Activated T-cell treated with anti-CD3 and anti-CD28 coated beads, Interleukin-2, amount 50 U/mL, for 4 hours (primary cell): ENCODE measurements at places on chromosomes 13 and 19.

DNA sequence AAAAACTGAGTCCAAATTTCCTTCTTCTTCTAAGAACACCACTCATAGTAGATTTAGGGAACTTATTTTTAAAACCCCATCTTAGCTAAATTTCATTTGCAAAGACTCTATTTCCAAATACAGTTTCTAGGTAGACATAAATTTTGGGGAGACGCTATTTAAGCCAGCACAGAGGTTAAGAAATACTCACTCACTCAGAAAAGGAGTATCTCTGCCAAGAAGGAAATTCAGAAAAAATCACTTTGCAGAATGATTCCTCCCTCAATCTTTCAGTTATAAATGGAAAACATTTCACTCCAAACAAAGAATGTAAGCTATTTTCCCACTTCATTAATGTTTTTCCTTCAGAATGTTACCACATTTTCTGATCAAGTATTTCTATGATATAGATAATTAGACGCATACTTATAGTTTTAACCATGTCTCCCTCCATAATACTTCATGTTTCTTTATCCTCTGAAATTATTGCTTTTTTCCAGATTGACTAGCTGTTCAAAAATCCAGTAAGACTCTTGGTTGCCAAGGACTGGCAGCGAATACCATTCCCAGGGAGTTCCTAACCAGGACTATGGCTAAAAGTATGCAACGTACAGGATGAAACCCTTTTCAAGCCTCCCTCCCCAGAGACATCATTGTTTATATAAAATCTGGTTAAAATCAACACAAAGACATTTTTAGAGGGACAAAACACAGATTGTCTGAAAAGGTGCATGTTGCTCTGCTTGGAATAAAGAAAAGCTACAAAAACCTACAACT is 52.5 kb upstream of the RXFP2 start:
- no peak for DNase-seq

- no peak for DNase-seq
Observed at GRCh38 chr13:26601669-26602068, 44.2 kb downstream of the WASF3 start.

DNA sequence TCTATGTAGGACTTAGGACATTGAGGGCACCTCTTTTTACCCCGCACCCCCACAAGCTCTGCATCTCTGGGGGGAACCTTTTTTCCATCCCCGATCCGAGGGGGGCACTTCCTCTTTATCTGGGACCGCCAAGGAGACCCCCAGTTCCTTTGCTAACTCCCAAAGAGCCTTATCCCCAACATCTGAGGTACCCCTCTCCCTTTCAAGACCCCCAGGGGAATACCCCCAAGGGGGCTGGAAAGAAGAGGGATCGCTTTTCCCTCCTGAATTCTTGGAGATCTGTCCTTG is 1.1 kb downstream of the TNFSF9 start:
- no peak for DNase-seq

- no peak for DNase-seq
Observed at GRCh38 chr13:44004878-44005277, 125.2 kb downstream of the LACC1 start.

- no peak for DNase-seq
Observed at GRCh38 chr13:48939728-48940127, 36.0 kb upstream of the FNDC3A start.

GRCh38 chr13:99941086-99941485 is 30.5 kb downstream of the ZIC5 start:
- no peak for DNase-seq

GRCh38 chr19:51123381-51123800 is 1.3 kb upstream of the SIGLEC9 start:
- DNase-seq = peak; percentile 33

GRCh38 chr13:75385708-75386083 is 96.3 kb downstream of the TBC1D4 start:
- DNase-seq = no peak

GRCh38 chr19:5993648-5994358 is 15.9 kb upstream of the RANBP3 start:
- DNase-seq = no peak

GRCh38 chr19:5943623-5944022 is 29.6 kb downstream of the CAPS start:
- no peak for DNase-seq

DNA sequence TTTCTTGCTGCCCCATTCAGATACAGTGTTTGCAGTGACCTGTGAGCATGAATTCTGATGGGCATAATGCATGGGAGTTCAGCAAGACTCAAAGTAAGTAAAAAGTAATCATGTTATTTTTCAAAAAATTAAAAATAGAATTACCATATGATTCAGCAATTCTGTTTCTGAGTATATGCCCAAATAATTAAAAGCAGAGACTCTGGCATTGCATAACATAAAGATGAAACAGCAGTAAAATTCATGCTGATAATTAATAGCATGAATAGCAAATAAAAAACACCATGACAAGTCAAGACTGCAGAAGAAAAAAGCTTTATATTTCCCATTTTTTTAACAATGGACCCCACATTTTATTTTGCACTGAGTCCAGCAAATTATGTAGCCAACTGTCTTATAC is 21.3 kb downstream of the RNF6 start:
- DNase-seq = no peak

GRCh38 chr19:43628646-43629326 is 9.4 kb upstream of the ZNF428 start:
- no peak for DNase-seq

GRCh38 chr19:30864391-30865215 is 484.6 kb downstream of the TSHZ3 start:
- DNase-seq = no peak

DNA sequence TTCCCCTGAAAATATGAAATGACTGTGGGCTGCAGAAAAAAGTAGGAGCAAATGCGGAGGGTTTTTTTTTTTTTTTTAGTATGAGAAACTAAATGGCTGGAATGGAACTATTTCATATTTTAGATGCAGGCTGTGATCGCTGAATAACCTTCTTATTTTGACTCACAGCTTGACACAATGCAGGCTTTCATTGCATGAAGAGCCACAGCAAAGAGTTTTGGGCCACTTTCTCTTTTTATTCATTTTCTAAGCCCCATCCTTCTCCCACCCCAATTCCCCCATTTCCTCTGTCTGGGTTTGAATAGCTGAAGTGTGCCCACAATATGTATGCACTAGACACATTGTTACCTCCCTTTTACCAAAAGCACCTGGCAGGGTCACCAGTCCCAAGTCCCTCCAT is 125.9 kb downstream of the COG6 start:
- no peak for DNase-seq

GRCh38 chr19:2769218-2769617 is 13.9 kb downstream of the SGTA start:
- no peak for DNase-seq

GRCh38 chr13:27533155-27533643 is 82.8 kb upstream of the MTIF3 start:
- DNase-seq = peak; percentile 29

DNA sequence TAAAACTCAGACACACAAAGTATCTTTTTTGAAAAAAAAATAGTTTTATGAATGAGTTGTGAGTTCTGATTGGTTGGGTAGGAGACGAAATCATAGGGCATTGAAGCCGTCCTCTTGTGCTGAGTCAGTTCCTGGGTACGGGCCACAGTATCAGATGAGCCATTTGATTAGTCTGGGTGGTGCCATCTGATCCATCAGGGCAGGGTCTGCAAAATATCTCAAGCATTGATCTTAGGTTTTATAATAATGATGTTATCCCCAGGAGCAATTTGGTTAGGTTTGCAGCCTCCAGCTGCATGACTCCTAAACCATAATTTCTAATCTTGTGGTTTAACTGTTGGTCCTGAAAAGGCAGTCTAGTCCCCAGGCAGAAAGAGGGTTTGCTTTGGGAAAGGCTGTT is 1310.6 kb downstream of the SLITRK1 start:
- DNase-seq = no peak

- DNase-seq = no peak
Observed at GRCh38 chr13:110779022-110779421, 65.5 kb downstream of the ING1 start.

- DNase-seq = no peak
Observed at GRCh38 chr13:44660050-44660449, 83.9 kb upstream of the TSC22D1 start.

GRCh38 chr13:54357284-54357933 is 1328.8 kb downstream of the OLFM4 start:
- DNase-seq = no peak

DNA sequence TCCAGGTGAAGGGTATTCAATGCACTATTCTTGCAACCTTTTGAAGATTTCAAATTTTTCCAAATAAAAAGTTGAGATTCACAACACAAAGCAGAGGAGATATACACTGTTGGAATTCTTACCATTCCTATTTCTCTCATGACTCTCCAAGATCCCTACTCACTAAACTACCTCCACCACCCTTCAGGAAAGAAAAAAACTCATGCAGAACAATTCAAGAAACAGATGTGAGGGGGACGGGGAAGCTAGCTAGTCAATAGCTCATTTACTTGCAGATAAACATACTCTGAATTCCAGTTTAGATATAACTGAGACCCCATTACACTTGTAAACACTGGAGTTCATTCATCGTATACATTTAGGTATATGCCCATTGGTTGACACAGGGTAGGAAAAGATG is 90.0 kb upstream of the SERP2 start:
- no peak for DNase-seq

DNA sequence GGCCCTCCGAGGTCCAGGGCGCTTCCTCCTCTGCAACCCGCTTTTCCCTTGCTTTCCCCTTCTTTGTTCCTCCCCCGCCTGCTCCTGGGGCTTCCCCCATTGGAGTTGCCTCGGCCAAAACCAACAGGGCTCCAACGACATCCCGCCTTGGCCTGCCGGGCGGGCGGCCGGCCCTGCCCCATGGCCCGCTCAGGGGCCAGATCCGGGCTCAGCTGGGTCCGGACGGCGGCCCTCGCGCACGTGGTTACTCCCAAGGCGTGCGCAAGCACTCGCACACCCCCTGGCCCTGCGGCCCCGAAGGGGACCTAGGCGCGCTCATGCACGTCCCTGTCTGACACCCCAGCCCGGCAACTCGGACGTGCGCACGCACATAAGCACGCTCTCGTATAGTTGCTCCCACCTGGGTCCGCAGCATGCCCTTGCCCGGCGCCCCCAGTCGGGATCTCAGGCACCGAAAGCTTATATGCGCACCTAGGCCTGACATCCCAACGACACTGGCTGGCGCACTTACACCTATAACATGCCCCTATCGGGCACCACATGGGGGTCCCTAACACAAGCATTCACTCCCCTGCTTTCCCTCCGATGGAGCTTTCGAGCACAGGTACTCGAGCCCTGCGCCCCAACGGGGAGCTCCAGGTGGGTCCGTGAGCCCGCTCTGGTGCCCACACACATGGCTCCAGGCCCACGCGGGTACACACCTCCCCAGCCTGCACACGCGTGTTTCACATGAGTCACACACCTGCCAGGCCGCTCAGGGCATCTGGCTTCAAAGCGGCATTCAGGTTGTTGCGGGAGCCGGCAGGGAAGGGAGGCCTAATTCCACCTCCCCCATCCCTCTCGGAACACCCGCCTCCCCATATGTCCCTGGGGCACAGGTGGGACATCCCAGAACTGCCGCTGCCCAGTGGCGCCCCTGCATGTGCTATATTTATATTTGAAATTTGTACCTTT is 15.0 kb downstream of the NFIX start:
- DNase-seq = no peak

- no peak for DNase-seq
Observed at GRCh38 chr13:46079770-46080169, 25.1 kb downstream of the CPB2 start.

- DNase-seq = no peak
Observed at GRCh38 chr19:36605877-36606478, 865 bp downstream of the ZNF382 start.

DNA sequence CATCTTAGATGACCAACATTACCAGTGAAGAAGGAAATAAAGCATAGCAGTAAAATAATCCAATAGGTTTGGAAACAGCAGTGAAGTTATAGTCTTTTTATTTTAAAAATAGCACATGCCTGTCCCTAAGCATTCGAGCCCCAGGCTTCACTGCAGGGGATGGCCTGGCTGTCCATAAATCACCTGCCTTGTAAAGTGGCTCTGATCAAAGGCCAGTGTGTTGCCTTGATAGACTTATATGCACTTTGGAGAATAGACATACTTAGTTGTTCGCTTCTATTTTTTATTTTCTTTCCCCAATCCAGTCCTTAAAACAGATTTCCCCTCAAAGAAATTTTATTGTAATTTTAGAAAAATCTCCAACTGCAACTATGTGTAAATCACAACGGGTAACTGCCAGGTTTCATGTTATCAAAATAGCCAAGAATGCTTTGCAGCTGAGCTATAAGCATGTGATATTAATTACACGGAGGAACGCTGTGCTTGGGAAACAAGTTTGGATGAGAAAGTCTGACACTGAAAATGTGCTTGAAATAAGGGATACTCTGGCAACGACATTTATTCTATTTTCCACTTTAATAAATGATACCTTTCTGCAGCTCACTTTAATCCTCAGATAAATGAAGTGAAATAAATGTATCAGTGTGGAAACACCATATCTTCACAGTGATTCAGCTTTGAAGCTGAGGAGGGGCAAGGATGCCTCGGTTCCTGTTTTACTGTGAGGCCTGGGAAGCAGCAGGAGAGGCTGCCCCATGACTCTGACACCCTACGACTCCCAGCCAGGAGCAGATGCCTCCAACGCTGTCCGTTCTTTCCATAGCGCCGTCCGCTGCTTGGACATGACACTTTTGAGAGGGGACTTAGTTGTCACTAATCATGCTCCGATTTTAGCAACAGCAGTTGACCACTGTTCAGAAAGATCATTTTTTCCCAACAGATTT is 5.5 kb upstream of the METTL21C start:
- DNase-seq = no peak

DNA sequence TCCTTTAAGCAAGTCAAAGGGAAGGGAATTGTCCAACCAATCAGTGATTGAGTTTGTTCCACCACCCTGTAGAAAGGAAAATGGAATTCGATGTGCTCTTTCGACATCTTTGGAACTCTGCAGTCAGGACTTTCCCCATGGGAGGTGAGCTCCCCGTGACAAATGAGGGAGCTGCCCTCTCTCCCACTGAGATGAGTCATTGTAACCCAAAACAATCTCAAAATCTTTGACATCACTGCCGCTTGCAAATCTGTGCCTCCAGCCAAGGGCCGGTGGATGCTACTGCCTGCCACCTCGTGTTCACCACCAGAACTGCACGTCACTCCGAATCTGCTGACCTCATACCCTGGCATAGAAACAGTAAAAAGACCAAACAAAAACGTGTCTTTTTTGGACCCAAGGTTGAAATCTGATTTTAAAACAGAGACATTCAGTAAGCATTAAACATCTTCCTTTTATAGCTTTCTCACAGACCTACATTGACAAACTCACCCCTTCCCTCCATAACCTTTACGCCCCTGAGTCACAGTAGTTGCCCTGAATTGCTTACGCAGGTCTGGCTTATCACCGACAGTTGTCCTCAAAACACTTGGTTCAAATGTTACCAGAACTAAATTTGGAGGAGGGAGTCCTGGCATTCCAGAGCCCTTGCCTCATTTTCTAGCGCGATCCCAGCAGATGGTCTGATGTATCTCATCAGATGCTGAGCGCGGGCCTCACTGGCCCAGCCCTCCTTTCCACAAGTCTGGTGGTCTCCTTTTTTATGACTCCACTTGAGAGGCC is 105.2 kb downstream of the COL4A2 start:
- DNase-seq = peak; percentile 49

- DNase-seq = no peak
Observed at GRCh38 chr19:39870171-39870971, 24.2 kb upstream of the FBL start.
